ENCODE measurements at places on chromosomes 13 and 19.

DNA sequence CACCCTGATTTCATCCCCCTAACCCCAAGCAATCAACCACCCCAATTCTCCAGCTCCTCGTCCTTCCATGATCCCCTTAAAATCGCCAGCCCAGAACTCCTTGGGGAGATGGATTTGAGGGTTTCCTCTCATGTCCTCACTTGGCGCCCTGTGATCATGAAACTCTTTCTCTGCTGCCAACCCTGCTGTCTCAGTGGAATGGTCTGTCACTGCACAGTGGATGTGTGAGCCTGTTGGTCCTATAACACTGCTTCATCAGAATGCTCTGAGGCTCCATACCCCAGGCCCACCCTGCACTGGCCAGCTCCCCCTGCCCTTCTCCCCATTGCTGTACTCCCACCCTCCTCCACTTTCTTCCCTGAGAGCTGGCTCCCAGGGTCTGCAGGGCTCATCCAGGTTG lies 12.6 kb upstream of the ZNF792 start:
- no peak for DNase-seq

GRCh38 chr19:2426611-2427428 lies 566 bp downstream of the TIMM13 start:
- DNase-seq = peak; percentile 20

DNA sequence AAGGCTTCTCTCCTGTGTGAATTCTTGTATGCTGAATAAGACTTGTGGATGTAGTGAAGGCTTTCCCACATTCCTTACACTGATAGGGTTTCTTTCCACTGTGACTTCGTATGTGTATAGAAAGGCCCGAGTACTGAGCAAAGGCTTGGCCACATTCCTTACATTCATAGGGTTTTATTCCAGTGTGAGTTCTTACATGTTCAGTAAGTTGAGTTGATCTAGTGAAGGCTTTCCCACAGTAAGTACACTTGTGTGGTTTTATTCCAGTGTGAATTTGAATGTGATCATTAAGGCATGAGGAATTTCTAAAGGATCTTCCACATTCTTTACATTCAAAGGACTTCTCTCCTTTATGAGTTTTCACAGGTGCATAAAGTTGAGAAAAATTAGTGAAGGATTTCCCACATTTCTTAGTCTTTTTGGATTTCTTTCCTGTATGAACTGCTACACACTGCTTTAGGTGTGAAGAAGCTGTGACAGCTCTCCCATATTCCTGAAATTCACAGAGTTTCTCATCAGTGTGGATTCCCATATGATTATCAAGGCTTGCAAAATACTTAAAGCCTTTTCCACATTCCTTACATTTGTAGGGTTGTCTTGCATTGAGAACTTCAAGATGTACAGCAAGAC lies 10.4 kb downstream of the ZNF561 start:
- no peak for DNase-seq

DNA sequence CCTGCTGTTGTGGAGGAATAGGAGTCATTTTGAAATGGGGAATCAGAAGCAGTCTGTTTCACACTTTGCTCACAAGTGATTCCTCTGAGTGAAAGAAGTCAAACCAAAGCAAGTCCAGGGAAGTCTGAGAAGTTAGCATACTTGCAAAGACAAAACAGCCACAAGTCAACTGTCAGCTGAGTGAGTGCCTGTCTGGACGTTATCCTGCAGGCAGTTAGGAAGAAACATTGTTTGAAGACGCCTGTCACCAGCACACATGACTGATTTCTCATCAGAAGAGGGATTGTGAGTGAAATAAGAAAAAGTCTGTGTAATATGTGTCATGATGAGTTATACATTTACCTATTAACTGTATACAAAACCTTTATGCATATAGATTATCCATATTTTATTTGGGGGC lies 153.5 kb downstream of the KCNRG start:
- DNase-seq = no peak

DNA sequence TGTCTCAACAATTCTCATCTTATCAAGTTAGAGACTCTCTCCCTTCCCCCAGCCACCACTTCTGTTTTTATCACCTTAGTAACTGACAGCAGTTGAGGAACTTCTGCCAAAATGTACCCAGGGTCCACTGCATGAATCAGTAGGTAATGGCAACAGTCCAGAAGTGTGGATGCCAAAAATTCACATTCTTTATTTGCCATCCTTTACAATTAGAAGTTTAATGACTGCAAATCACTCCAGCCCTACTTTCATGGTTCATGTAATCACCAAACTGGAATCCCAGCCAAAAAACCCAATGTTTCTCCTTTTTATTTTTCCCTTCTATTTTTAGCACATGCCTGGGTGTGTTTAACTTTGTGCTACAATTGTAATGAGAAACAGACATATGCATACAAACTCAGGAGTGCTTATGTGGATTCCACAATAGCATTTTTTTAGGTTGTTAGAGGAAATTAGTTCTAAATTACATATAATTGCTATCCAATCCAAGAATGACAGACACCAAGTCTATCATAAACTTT lies 243.5 kb downstream of the RGCC start:
- peak; percentile 34 for DNase-seq

GRCh38 chr13:40023595-40024203 lies 368.2 kb downstream of the COG6 start:
- no peak for DNase-seq

- no peak for DNase-seq
These were observed 1.8 kb downstream of the SHISA7 start for GRCh38 chr19:55441319-55441691.

DNA sequence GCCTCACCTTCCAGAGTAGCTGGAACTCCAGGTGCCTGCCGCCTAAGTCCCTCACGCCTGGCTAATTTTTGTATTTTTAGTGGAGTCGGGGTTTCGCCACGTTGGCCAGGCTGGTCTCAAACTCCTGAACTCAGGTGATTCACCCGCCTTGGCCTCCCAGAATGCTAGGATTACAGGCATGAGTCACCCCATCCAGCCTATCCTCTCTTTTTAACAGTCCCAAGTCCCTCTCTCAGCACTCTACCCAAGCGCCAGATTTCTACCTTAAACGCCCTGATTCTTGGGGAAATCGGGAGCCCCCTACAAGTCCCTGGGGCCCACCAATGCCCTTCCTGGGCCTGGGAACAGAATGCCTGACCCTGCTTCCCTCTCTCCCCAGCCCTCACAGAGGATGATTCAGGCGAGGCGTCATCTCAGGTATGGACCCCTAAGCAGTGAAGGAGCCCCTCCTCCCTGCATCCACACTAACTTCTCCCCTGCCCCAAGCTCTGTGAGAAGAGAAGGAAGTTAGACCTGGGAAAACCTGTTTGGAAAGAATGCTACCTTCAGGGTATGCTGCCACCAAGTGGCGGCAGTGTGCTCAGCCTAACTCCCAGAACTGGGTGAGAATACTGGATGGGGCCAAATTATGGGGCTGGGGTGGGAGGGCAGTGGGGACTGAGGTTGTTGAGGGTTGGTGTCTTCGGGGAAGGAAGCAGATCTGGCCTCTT lies 20.8 kb upstream of the EBI3 start:
- DNase-seq = peak; percentile 35

- no peak for DNase-seq
These were observed 480.3 kb downstream of the LIG4 start for GRCh38 chr13:107734891-107735625.

DNA sequence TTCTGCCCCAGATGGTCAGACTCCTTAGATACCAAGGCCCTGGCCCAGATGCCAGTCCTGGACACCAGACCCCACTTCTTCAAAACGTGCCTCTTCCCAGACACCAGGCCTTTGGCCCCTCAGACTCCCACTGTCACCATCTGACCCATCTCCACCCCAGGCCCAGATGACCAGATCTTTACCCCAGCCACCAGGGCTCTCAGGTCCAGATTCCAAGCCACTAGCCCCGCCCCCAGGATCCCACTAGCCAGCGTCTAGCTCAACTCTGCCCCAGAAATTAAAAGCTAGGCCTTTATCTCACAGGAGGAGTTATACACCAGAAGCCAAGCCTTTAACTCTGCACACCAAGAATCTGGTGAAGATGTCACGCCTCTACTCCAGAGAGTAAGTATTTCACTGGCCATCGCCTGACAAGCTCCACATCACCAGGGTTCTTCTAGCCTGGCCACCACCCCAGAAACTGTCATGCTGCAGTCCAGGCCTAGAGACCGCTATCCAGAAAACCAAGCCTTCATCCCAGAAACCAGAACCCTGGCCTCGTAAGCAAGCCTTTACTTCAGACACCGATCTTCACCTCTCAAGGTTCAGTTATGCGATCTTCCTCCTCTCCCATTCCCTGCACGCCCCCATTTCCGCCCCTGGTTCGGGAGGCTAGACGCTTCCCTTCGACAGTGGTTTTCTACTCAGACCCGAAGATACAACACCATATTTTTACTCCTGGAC lies 595 bp downstream of the XAB2 start:
- DNase-seq = no peak

DNA sequence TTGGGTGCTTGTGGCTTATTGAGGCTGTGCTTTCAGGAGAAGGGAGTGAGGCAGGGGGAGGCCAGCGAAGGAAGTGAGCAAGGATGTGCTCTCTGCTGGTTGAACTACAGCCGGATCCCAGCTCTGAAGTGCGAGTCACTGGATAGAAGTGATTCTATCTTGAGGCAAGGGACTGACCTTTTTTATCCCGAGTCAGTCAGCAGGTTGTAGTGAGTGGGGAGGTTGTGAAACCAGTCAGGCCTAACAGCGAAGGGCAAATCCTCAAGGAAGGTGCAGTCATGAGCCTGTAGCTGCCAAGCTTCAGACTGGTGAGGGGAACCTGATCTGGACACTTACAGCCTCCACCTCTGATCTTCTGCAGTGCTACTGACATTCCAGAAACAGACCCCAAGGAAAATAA lies 18.6 kb downstream of the SCEL start:
- no peak for DNase-seq

DNA sequence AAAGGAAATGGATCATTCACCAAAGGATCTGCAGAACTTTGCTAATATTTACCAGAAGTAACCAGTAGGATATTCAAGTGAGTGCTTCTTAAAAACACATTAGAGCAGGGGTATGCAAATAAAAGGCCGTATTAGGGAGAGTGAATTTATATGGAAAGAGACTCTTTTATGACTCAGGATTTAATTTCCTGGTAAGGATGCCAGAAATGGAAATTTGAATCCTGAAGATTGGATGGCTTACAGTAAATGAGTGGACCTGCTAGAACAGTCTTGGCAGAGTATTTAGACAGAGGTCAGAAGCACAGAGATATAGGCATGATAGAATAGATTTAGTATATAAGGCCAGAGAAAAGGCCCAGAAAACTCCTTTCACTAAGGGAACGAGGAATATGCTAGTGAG lies 201.6 kb downstream of the SLITRK5 start:
- DNase-seq = no peak

- no peak for DNase-seq
These were observed 727 bp downstream of the CD37 start for GRCh38 chr19:49335784-49336481.

DNA sequence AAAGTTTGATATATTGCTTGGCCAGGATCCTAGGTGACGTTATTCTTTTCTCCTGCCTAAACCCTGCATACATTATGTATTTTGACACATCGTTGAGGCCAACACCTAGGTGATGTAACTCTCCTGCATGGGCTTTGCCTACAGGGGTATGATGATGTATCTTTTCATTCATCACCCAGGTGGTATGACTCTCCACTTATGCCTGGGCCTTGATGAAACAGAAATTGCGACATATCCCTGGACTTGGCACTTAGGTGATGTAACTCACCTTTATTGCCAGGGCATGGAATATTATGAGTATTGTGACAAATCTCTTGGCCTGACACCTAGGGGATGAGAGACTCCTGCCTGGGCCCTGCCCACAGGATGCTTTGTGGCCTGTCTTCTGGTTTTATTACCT lies 18.5 kb upstream of the ZNF681 start:
- DNase-seq = no peak

- no peak for DNase-seq
These were observed 6.5 kb downstream of the R3HDM4 start for GRCh38 chr19:906480-906879.

DNA sequence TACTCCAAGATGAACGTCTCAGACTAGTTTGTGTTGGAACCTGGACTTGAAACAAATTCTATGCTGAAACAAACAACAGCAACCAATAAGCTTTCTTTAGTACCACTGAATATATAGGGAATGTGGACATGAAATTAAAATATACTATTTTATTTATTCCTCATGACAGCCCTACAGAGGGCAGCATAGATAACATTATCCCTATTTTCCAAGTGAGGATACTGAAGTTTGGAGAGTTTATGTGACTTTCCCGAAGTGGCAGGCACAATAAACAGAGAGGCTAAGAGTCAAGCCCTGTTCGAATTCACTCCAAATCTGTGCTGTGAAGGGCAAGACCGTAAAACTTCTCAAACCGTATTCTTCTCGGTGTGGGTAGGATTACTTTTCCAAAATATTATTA lies 509.9 kb upstream of the GPC6 start:
- no peak for DNase-seq

DNA sequence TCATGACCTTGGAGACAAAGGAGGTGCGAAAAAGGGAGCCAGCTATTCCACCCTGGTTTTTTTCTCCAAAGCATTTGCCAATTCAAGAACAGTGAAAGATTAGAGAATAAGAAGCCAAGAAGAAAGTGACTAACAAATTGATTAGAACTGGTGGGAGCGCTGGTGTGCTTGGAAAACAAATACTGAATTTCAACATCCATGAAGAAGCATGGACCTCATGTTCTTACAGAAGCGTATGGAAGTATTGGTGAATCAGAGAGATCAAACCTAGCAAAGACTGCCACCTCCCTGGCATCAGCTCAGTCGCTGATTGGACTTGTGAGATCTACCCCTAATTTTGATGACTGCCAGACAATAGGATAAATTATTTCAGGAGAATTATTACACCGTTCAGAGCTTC lies 195.3 kb downstream of the ITGBL1 start:
- no peak for DNase-seq

DNA sequence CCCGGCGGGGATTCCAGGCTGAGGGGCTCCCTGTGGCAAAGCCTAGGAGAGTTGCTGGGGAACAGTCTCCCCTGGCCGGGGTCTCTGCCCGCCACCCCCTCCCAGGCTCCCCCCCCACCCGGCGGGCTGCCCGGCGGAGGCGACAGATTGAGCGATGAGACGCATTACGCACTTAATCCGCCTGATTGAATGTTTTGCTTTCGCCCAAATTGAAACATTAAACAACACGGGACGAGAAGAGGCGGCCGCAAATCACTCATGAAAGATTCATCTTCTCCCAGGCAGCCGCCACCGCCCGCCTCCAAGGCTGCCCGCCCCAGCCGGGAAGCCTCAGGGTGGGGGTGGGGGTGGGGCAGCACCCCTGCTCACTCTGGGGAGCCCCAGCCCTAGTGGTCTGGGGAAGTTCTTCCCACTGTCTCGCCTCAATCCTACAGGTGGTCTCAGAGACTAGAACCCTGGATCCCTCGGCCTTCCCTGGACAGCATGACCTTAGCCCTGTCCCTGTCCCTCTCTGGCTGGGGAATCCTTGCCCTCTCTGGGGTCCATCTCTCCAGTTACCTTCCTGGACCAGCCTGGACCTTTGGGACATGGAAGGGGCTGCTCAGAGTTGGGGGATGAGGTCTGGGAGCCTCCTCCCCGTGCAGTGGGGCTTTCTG lies 7.6 kb upstream of the ERFL start:
- DNase-seq = no peak
